ENCODE measurements at places on chromosomes 11 and 22.

GRCh38 chr11:83697518-83697917 is 411.4 kb upstream of the CCDC90B start:
- DNase-seq, result no peak

GRCh38 chr11:130737041-130737830 is 179.0 kb downstream of the SNX19 start:
- DNase-seq, result no peak

- DNase-seq, result no peak
Measured at GRCh38 chr11:25776238-25776637, 555.7 kb upstream of the ANO3 start.

GRCh38 chr11:61733120-61733978 is 19.1 kb upstream of the MYRF start:
- peak; percentile 69 for DNase-seq

GRCh38 chr22:20781272-20781990 is 7.5 kb downstream of the SERPIND1 start:
- no peak for DNase-seq

DNA sequence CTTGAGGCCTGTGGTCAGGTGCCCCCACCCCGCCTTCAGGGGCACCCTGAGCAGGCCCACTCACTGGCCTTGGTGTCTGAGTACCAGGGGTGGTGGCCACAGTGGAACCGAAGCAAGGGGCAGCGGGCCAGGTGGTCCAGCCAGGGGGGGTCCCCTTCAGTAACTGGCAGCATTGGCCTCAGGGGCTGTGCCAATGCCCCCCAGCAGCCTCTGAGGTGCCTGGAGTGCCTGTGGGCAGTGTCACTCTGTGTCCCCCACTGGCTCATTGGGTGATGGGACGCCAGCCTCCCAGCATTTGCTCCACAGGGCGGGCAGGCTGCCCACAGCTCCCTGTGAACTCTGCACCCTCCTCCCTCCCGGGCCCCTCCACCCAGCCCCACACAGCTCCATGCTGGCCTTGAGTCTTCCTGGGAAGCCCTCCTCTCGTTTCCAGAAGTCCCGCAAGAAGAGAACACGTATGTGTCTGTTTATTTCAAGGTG is 29.5 kb upstream of the CARS1 start:
- no peak for DNase-seq

DNA sequence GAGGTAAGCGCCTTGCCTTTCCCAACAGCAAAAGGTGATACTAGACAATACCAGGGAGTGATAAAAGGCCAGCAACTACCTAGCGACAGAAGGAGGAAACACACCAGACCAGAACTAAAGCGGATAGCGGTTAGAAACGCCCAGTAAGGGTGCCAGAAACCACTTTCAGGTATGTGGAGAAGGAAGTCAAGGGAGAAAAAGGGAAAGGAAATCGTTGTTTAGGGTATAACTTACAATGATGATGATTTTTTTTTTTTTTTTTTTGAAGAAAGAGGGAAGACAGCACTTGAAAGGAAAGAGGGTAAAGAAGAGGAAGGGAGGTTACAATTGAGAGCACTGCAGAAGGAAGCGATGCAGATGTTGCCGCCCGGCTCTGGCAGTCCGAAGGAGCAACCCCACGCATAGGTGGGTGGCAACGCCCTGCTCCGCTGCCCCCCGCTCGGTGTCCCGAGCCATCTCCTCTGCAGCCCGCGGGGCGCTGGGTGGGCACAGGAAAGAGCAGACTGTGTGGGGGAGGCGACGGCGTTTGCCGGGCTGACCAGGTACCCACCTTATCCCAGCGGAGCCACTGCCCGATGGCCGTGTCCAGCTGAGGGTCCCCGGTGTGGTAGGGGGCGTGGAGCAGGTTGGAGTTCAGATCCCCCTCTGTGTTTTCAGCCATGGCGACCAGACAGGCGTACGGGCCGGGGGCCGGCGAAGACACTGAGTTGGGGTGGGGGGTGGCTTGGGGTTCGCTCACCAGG is 561 bp downstream of the PGM2L1 start:
- DNase-seq, result no peak

DNA sequence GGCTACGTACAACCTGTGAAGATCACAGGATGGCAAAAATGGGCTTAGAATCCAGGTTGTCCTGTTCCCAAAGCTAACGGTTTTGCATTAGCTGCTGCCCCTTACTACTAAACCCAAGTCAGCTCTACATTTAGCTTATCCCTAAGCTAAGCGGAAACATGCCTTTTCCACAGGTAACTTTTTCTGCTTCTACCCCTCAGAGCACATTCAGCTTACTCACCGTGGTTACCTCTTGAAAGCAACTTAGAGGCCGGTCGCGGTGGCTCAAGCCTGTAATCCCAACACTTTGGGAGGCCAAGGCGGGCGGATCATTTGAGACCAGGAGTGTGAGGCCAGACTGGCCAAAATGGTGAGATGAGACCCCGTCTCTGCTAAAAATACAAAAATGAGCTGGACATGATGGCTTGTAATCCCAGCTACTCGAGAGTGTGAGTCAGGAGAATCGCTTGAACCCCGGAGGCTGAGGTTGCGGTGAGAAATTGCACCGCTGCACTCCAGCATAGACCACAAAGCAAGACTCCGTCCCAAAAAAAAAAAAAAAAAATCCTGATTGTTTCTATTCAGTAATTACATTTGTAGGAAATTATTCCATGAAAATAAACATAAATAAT is 790 bp upstream of the TMEM41B start:
- no peak for DNase-seq

DNA sequence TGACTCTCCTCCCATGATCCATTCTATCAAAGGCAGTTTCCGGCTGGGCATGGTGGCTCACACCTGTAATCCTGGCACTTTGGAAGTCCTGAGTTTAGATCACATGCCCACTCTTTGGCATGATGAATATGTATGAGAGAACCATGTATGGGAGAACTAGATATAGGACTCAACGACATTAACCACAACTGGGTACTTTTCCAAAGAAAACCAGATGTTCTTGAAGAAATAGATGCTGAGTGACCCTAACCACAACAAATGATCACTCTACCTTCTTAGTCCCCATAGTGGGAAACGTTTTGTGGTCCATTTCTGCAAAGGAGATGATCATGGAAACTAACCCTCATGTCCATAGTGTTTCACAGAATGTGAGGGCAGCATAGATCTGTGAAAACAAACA is 13.6 kb downstream of the FJX1 start:
- no peak for DNase-seq
